DMS79 (cell line): ENCODE measurements at places on chromosomes 1 and 21.

DNA sequence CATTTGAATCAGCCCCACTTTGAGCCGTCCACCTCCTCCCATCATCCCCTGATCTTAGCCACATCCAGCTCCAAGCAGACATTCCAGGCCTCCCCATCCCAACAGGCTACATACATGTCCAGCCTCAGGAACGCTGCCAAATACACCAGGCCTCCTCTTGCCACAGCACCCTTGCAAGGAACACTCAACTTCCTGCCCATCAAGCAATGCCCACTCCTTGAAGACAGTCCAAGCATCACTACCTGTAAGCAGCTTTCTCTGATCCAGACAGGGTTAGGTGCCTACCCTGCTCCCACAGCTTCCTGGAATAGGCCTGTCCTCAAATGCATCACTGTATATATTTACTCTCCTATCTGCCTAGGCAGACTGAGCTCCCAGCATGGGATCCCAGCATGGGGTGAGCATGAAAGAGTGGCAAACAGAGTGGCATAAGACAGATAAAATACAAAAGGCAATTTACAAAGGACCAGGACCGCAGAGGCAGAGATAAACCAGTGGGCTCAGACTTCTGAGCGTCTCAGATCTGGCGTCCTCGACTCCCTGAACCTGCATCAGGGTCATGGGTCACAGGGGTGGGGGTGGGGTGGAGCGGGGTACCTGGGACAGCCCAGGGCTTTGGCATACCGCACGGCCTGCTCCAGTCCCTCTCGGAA, 816 bp downstream of the HYI start:
- DNase-seq: no peak

DNA sequence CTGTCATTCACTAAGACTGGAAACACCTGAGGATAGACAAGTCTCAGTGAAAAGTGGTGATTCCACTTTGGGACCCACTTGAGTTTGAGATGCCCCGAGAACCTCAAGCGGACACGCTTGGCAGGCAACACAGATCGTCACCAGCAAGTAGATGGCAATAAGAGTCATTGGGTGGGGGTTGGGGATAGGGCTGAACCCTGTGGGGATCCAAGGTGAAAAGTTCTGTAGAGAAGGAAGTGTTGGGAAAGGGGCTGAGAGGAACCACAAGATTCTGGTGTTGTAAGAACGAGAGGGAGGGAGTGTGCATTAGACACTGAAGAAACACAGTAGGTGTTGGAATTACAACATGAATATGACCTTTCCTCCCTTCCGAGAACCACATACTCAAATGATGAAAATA, 45.4 kb upstream of the TDRD10 start:
- no peak for DNase-seq

DNA sequence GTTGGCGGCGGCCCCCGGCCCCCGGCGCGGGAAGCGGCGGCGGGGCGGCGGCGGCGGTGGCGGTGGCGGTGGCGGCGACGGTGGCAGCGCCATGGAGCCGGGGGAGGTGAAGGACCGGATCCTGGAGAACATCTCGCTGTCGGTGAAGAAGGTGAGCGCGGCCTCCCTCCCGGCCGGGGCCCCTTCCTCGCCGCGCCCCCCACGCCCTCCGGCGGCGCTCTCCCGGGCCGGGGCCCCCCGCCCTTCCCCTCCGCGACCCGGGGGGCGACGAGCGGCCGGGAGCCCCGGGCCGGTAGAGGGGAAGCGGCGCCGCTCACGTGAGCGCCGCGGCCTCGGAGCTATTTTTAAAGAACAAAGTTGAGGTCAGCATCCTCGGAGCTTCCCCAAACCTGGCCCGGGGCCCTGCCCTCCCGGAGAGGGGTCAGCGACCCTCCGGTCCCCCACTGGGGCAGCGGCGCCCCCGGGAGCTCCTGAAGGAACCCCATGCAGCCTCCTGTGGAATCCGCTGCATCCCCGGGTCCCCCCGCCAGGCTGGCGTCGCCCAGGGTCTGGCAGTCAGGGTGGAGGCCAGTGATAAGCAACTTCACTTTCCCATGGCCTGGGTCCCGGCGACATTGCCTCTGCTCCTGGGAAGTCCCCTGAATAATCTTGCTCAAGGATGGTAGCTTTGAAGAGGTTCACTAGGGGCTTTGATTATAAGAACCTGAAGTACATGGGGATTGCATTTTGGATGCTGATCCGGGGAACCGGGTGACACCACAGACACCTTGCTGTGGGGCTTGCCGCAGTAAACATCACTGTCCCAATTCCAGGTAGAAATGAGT, 560 bp downstream of the PLEKHM2 start:
- DNase-seq: no peak

GRCh38 chr1:168497376-168497950, 46.3 kb downstream of the XCL2 start:
- no peak for DNase-seq

- DNase-seq: no peak
These were observed 29.2 kb upstream of the PDE9A start for GRCh38 chr21:42624095-42624790.

GRCh38 chr1:30117685-30118084, 605.7 kb downstream of the MATN1 start:
- DNase-seq: no peak
